ENCODE measurements at places on chromosomes 2 and 18. TPM values are rescaled to one million over a fixed set of nuclear protein-coding genes. Genes with fewer than 3 reads are reported as not detected.

The ARHGAP28 gene
- 14.1 TPM for total RNA-seq

The KCNJ13 gene
- not detected for total RNA-seq

The PRKAG3 gene
- not detected for total RNA-seq

The FSHR gene
- not detected for total RNA-seq

The NMUR1 gene
- total RNA-seq, result not detected
